Forelimb muscle (tissue), 1 donor: ENCODE measurements at places on chromosomes 4 and X. TPM values are rescaled to one million over a fixed set of nuclear protein-coding genes. Genes with fewer than 3 reads are reported as not detected.

DNA sequence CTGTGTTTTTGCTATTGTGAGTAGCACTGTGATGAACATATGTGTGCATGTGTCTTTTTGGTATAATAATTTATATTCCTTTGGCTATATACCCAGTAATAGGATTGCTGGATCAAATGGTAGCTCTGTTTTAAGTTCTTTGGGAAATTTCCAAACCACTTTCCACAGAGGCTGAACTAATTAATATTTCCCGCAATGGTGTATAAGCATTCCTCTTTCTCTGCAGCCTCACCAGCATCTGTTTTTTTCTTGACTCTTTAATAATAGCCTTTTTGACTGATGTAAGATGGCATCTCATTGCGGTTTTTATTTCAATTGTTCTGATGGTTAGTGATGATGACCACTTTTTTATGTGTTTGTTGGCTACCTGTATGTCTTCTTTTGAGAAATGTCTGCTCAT is 247.7 kb upstream of the NDST3 start:
- no peak for DNase-seq

DNA sequence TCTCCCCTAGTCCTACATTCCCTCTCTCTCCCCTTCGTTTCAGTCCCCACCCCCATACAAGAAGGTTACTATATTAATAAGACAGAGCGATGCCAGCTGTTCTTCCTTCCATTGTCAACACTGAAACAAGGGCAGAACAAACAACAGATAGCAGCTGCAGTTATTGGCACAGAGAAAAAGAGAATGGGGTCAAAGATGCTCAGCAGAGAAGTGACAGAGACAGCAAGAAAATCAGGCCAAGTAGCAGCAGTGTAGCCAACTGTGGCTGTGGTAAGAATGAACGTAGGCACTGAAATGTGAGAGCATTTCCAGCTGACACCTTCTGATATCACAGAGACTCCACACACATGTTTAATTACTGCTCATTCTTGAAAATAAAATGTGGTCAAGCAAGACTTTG is 641.8 kb downstream of the FSTL5 start:
- peak; percentile 8 for DNase-seq

DNA sequence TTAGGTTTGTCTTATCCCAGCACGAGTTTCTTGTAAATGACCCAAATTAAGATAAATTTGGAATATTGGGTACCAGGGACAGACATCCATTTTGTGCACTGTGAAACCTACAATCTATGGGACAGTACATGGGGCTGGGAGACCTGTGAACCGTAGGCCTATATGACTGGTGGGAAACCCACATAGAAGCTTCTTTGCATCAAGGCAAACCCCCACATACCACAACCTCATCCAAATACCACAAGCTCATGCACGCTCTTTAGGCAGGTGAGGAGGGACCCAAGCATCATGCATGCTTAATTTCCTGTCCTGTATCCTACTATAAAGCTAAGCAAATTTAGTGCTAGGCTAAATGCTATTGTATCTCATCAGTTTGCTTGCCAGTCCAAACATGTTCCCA is 47.8 kb downstream of the NIPAL1 start:
- DNase-seq = no peak

GRCh38 chr4:81974523-81974922 is 399.3 kb downstream of the HNRNPD start:
- DNase-seq = no peak

The SSX4B gene
- polyA plus RNA-seq = not detected

The EGFL6 gene
- 72.1 TPM for polyA plus RNA-seq

GRCh38 chr4:107970063-107970798 is 19.5 kb upstream of the HADH start:
- DNase-seq = no peak

DNA sequence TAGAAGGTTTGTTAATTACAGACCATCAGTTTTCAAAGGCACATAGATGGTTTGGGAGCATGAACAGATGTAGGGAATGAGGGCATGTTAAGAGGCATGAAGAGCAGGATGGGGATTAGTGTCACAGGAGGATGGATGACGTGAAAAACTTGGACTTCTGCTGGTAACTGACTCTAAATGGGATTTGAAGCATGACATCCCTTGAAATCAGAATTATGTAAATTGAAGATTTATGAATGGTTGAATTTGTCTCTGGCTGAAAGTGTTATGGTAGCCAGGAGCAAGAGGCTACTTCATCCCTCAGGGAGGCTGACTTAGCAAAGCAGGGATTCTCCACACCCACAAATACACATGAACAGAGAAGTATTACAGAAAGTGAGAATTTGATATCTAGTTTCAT is 454.6 kb downstream of the MAGEB5 start:
- DNase-seq = no peak

The XG gene
- 1.7 TPM for polyA plus RNA-seq
